ENCODE measurements at places on chromosomes 6 and 20.

DNA sequence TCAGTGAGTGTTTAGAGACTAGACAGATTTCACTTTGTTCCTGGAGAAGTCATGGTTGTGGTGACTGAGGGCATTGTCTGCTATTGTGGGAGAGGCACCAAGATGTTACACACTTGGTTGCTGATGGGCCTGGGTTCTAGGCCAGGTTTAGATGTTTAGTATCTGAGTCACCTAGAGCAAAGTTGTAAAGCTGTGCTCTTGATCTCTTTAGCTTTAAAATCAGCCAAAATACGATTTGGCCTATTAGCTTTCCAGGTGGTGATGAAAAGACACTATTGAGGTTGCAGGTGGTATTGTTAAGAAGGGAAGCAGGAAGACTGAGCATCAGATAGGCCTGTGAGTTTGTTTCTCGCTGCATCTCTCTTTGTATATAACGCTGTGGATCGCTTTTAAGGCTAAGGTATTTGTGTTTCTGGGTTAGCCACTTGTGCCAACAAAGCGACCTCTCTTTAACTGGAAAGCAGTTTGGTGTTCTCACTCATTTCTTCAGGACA lies 48.6 kb downstream of the FOXO3 start:
- DNase-seq: no peak

DNA sequence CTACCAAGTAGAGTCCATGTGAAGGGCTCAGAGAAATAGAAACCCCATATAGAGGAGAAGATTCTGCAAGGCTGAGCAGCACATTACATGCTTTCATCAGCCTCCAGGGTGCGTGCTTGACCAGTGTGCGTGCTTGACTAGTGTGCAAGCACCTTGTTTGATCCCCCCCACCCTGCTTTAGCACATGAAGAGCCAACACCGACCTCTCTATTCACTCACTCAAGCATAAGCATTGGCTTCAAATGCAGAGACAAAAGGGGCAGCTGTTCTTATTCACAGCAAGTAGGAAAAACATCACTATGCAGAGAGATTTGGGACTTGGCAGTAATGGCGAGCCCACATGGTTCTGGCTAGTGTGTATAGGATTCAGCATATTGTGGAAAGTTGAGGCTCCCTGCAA lies 278.7 kb upstream of the RNF217 start:
- no peak for DNase-seq

GRCh38 chr20:3156811-3157619 lies 2.6 kb downstream of the FASTKD5 start:
- DNase-seq: no peak

- no peak for DNase-seq
These were observed 4.7 kb upstream of the TAAR1 start for GRCh38 chr6:132663661-132664060.

DNA sequence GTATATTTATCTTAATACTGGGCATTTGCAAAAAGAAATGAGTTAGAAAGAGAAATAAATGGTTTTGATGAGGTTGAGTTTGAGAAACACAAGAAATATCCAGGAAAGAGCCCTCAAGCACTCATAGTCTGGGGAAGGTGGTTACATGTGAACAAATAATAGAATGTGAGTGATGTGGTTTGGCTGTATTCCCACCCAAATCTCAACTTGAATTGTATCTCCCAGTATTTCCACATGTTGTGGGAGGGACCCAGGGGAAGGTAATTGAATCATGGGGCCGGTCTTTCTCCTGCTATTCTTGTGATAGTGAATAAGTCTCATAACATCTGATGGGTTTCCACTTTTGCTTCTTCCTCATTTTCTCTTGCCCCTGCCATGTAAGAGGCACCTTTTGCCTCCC lies 334.1 kb downstream of the COL12A1 start:
- peak; percentile 61 for DNase-seq

- DNase-seq: no peak
These were observed 17.2 kb downstream of the UNC5CL start for GRCh38 chr6:41021832-41022231.

- no peak for DNase-seq
These were observed 35.5 kb downstream of the ASCC3 start for GRCh38 chr6:100845676-100846075.

GRCh38 chr20:50837532-50838321 lies 42.9 kb downstream of the BCAS4 start:
- peak; percentile 86 for DNase-seq

DNA sequence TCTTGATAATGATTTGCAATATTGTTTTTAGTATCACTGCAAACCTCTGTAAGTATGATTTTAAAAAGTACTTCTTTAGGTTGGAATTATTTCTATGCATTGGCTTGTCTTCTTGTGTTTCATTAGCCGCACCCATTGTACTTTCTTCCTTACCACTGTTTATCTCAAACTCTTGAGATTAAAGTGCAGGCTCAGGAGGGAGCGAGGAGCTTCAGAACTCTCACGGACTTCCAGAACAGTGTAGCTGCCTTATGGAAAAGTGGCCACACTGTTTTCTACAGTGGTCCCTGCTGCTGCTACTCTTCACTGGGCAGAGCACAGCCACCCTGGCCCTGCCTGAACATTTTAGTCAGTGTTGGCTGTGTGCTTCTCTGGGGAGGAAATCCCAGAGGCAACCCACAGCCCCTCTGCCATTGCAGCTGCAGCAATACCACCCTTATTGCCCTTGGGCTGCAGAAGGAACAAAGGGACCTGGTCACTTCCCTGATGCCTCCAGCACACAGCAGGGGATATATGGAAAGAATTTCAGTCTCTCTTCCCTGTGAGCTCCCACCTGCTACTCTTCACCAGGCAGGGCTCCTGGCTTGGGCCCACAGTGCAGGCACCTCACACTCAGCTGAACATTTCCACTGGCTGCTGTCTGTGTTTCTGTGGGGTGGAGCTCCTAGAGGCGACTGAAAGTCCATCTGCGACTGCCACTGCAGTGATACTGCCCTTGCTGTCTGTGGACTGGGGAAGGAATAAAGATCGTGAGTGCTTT lies 91.7 kb upstream of the MAP3K4 start:
- no peak for DNase-seq

GRCh38 chr6:148431840-148432239 lies 89.2 kb downstream of the SASH1 start:
- DNase-seq: no peak

GRCh38 chr6:170207586-170208181 lies 83.2 kb downstream of the DLL1 start:
- no peak for DNase-seq

- no peak for DNase-seq
These were observed 1.4 kb upstream of the GCLC start for GRCh38 chr6:53546281-53546680.

GRCh38 chr6:45922728-45923351 lies 92.8 kb downstream of the CLIC5 start:
- peak; percentile 26 for DNase-seq

- no peak for DNase-seq
These were observed 56.9 kb downstream of the HAO1 start for GRCh38 chr20:7883309-7883708.

GRCh38 chr6:361411-362132 lies 30.0 kb upstream of the IRF4 start:
- no peak for DNase-seq

DNA sequence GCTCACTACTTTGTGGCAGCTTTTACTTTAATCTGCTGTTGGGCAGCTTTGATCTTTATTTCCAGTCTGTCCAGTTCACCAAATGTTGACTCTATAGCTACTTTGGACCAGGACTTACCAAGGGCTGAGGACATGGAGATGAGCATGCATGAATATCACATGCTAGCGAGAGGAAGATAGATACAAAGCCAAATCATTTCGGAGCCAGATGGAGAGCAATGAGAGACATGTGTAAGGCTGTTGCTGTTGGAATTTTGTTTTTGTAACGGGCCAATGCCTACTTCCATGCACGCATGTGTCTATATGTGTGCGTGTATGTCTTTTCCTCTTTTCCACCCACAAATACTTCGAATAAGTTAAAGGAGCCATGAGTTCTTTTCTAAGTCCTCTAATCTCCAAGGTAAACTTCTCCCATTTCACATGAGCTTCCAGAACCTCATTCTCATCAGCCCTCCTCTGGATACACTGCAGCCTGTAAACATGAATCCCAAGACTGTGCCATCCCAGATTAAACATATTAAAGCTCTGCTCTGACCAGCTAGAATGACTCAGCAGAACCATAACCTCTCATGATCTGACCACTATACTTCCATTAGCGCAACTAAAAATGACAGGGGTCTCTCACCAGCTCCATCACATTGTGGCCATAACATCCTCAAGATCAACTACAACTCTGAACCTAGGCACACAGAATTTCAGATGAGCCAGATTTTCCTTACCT lies 160.7 kb downstream of the LRFN2 start:
- no peak for DNase-seq

DNA sequence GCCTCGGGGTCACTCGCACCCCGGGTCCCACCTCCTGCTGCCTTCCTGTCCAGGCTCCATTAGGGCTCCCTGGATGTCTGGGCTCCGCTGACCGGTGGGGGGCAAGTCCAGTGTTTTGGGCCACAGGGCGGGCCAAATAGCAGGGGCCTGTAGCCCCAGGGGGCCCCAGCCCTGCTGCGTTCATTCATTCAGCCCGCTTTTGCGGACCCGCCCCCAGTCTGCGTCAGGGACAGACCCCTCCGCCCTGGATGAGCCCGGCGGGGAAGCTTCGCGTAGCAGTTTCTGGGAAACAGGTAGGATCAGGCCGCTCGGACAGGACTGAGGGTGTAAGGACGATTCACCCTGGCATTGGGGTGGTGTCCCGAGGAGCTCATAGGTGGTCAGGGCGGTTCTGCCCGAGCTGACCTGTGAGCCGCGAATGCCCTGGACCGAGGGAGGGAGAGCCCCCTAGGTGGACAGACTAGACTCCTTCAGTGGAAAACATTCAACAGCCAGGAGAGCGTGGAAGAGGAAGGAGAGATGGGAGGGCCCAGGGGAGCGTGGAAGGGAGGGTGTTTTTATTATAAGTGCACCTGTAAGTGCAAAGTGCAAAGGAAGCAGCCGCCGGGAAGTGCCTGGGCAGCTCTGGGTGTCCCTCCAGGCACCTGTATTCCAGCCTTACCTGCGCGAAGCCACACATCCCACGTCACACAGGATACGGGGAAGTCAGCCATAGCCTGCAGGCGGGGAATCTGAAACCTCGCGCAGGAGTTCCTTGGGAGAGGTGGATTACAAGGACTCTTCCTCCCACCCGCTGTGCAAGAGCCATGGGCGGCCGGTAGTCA lies 662 bp downstream of the ENTPD6 start:
- no peak for DNase-seq

DNA sequence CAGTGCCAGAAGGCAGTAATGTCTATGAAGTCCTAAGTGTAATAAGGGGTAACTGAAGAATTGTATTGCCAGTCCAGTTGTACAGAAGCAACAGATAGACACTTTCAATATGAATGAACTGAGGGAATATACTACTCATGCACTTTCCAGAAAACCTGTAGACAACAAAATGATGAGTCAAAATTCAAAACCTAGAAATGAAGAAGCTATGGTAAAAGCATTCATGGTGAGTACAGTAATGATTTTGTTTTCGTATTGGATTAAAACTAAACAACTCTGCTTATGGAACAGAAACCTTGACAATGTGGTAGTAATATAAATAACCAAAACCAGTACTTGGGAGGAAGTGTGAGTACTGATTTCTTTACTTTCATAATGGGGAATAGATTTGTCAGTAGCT lies 35.0 kb downstream of the ARMC2 start:
- no peak for DNase-seq

- DNase-seq: no peak
These were observed 132.8 kb upstream of the ECI2 start for GRCh38 chr6:4268171-4268570.

DNA sequence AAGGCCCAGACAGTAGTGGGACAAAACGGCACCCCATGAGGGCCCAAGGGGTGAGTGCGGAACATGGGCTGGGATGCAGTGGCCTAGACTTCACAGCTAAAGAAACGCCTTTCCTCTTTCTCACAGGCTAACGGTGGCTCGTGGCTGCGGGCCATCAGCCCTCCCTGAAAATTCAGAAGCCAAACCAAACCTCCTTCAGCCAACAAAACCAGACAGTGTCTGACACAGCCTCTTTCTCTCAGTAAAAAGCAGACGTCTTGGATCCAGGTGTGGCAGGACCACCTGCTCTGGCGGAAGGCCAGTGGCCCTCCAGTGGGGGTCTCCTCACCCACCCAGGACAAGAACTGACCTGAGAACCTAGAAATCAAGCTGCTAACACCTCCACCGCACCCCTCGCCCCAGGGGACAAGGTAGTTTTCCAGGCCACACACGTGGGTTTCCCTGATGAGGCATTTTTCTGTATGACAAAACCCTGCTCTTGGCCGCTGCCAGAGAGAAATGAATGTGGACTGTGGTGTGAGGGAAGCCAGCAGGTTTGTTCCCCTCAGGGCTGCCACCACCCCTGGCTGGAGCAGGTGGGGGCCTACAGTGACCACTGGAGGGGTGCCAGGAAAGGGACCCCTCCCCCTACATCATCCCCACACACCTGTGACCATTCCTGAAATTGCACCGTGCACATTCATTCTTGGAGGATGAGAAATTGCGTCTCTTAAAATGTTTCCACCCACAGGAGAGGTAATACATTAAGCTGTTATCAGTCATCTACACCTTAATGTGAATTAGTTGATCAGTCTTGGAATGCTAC lies 76.8 kb upstream of the PIM1 start:
- DNase-seq: no peak

GRCh38 chr6:146876271-146877151 lies 277.7 kb downstream of the ADGB start:
- no peak for DNase-seq

GRCh38 chr20:45111799-45112471 lies 3.0 kb downstream of the WFDC5 start:
- no peak for DNase-seq

- no peak for DNase-seq
These were observed 6.5 kb downstream of the TGM6 start for GRCh38 chr20:2387180-2387577.

GRCh38 chr6:107642095-107642860 lies 152.4 kb downstream of the SOBP start:
- DNase-seq: no peak

DNA sequence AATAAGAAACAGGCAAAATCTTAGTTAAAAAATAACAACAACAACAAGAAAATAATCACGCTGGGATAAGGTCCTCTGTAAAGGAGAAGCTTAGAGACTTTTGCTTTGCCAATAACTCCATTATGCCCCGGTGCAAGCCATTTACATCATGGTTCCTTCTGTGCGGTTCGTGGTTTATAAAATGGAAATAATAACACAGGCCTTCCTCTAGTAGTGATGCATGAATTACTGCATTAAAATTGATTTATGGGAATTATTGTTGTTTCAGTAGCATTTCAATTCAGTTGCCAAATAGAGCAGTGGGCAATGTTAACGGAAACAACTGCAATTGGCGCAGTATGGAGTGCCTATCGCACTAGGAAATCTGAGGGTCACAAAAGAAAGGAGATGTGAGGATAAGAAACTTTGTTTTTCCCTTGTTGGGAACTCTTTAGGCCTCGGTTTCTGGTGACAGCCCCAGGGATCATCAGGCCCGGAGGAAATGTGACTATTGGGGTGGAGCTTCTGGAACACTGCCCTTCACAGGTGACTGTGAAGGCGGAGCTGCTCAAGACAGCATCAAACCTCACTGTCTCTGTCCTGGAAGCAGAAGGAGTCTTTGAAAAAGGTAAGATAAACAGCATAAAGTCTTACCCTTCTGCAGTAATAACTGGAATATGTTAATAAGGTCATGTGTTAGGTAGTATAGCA lies 1.1 kb downstream of the CD109 start:
- DNase-seq: no peak

- DNase-seq: no peak
These were observed 21.5 kb upstream of the TMEM244 start for GRCh38 chr6:129882510-129883023.
